ENCODE measurements at places on chromosomes 7 and 10.
A peak's percentile ranks its signal among the peaks of the same experiment; 100 is the strongest.

- no peak for DNase-seq
Measured at GRCh38 chr10:111107846-111108245, 31.0 kb downstream of the ADRA2A start.

GRCh38 chr7:139355320-139355719 lies 4.4 kb upstream of the LUC7L2 start:
- DNase-seq = no peak

- DNase-seq = no peak
Measured at GRCh38 chr7:100563809-100564400, 9.8 kb downstream of the SAP25 start.

DNA sequence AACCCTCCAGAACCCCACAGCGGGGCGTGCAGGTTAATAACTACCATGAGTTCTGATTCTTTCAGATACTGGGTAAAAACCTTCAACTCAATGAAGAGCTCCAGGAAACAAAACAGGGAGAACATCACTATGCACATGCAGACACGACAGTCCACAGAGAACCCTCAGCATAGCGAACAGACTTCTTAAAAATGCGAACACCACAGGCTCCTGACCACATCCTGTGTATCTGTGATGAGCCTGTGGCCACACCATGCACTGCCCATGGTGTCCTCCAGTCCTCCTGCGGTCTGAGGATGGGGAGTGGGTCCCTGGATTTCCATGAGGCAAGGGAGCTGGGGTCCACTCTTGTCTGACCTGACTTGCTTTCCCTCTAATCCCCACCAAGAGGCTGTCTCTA lies 107.2 kb downstream of the COBL start:
- no peak for DNase-seq

DNA sequence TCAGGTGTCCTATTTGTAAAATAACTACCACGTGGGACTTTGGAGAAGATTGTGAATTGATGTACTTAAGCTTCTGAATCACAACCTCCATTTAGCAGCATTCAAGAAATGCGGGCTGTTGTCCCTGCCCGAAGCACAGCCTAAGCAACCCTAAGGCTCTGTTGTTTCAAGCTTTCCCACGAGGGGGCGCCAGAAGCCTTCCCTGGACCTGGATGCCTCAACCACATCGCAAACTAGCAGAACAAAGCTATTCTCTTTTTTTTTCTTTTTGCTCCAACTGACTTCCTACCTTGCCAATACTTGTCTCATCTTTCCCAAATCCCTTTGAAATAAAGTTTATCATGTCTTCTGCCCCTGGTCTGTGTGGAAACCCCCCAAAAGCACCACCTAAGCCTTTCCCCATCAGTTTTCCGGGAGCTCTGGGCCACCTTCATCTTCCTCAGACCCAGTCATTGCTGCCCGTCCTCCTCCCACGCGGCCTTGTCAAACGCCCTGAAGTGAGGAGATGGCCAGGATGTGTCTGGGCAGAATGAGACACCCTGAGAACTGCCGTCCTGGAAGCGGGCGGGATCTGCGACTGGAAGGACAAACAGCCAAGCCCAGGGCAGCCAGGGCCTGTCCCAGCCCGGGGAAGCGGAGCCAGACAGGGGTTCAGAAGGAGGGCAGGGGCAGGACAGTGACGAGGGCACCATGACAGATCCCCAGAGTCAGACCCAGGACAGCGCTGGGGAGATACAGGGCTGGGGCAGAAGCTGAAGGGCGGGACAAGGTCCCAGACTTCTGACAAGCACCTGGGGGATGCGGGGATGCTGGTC lies 112.7 kb downstream of the SLIT1 start:
- peak; percentile 79 for DNase-seq

GRCh38 chr10:124520558-124521428 lies 59.2 kb downstream of the LHPP start:
- DNase-seq = no peak

DNA sequence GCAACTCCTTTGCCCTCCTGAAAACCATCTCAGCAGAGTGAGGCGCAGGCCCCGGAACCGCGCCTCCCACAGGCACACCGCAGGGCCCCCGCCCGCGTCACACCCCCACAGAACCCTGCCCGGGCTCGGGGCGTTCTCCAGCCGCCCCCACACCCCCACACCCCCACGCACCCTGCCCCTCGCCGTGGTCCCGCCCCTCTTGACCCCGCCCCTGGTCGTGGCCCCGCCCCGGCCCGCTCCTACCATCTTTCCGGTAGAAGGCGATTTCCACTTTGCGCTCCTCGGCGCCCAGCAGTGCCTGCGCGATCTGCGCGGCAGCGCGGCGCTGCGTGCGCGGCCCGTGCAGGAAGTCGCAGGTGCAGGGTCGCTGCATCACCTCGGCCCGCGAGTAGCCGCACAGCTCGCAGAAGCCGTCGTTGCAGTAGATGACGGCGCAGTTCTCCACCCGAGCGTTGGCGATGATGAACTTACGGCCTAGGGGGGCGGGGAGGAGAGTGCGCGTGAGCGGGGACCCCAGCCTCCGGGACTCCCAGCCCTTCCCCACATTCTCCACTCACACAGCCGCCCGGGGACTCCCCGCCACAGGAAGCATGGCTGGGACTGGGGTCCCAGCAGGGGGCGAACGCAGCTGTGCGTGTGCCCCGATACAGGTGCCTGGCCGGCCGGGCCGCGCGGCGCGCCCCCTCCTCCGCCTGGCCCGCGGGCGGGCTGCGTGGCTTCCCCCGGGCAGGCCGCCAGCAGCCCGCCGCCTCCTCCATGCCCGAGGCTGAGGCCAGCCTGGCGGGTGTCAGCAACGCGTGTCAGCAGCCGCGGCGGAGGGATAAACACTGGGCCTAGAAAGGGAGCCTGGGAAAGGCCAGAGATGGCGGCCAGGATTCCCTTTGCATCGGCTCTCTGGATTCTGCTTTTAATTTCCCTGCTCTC lies 3.4 kb downstream of the KCNH2 start:
- DNase-seq = no peak

DNA sequence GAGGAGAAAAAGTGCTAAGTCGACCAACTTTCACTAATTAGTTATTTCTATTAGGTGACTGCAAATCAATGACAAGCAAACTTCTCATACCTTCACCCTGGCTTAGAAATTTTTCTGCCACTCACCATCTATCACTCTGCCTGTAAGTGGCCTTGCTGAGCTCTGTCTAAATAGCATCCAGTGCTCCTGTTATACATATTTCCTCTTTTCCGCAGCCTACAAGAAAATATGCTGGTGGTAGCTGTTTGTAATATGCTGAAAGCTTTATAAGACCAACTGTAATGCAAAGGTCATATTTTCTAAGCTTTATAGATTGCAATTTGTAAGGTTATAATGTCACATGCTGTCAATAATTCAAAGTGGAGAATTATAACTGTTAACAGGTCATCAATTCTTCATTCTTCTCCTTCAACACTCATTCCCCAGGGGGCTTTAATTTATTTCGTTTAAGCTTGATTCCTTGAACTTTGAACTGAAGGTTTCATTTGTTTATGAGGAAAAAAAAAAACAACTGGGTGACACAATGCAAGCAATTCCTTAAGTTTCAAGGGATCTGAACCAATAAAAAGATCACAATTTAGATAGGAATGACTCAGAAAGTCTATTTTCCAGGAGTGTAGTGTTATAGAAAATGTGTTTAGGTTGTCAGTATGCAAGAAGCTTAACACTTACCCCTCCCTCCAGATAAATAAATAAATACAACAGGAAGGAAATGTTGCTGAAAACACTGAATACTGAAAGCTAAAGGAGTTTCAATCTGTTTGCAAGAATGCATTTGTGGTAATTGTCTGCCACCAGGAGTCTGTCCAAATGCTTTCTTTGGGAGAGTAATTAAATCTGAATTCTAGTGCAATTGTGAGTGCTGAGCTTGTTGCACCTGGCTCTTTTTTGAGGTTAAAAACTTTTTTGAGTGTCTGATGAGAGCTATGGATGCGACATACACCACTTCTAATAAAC lies 183.7 kb downstream of the SORCS1 start:
- DNase-seq = no peak

- no peak for DNase-seq
Measured at GRCh38 chr7:1342090-1342640, 109.5 kb downstream of the UNCX start.

DNA sequence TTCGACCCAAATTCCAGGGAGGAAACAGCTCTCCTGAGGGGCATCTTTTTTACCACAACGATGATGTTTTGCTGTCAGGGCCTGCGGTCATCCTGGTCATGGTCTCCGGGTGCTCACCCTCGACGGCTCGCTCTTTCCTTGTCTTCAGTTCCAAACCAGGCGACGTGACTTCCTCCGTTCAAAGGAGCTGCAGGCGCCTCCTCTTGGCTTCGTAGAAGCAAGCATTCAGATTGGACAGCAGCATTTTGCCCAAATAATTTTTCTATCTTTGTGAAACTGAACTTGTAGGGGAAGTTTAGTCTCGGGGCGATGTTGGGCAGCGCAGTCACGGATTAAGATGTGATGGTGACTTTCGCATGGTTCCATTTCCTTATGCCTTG lies 208.9 kb downstream of the DNAJB6 start:
- DNase-seq = no peak

DNA sequence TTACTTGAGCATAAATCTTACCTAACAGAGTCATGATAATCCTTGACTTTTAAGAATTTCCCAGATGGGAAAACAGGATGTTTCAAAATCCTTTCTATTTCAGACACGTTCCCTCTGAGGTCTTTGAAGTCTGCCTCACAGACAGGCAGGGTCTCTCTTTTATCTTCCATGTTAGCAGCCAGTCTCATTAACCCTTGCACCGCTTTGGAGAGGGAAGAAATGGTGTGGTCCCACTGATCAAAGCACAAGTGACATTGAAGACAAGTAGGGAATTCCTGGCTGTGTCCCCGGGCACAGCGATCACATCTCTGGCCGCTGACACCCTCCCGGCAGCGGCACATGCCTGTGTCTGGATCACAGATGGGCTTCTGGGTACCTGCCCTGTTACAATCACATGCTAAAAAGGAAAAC lies 52.7 kb upstream of the LAMB1 start:
- DNase-seq = no peak
